Kidney epithelial cell (primary cell): ENCODE measurements at places on chromosomes 4 and X. TPM values are rescaled to one million over a fixed set of nuclear protein-coding genes. Genes with fewer than 3 reads are reported as not detected.

The MSANTD1 gene
- total RNA-seq, result 0.50 TPM in 1 of 2 replicates, not detected in the other

The MAGEC2 gene
- total RNA-seq, result not detected in 2 replicates

The BCORL1 gene
- total RNA-seq, result 4.8 and 5.8 TPM in 2 replicates

The NPY2R gene
- not detected in 2 replicates for total RNA-seq

The FGF5 gene
- total RNA-seq, result 3.8 and 4.4 TPM in 2 replicates

The POU4F2 gene
- total RNA-seq, result 0.14 TPM in 1 of 2 replicates, not detected in the other

The WFS1 gene
- 26.0 and 37.2 TPM in 2 replicates for total RNA-seq

The KIAA1210 gene
- not detected in 2 replicates for total RNA-seq

The MAGEA8 gene
- not detected in 2 replicates for total RNA-seq

The PNMA5 gene
- total RNA-seq, result not detected in 2 replicates

The FAM133A gene
- total RNA-seq, result under 0.01 and 0.04 TPM in 2 replicates

The UGT2B11 gene
- not detected in 2 replicates for total RNA-seq

The VCX3A gene
- 0.25 TPM in 1 of 2 replicates, not detected in the other for total RNA-seq

The FGF2 gene
- 29.1 and 29.4 TPM in 2 replicates for total RNA-seq
